ENCODE measurements at places on chromosomes 11 and 22.

- no peak for DNase-seq
Measured at GRCh38 chr11:77046060-77046501, 11.9 kb downstream of the B3GNT6 start.

DNA sequence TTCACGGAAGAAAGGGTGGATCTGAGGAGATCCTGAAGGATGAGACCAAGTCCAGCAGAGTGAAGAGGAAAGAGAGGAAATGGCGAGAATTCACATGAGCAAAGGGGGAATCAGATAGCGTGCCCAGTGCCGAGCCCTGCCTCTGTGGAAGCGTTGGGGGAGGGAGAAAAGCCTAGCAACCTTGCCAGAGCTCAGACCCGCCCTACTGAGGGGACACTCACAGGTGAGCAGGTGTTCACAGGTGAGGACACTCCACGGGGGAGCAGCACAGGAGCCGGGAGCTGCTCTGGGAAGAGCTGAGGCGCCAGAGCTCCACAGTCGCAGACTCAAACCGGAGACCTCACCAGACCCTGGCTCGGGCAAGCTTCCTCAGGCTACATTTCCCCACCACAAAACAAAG, 56.2 kb downstream of the MICAL3 start:
- no peak for DNase-seq

GRCh38 chr11:15158351-15159015, 43.8 kb downstream of the INSC start:
- DNase-seq, result no peak

- no peak for DNase-seq
Measured at GRCh38 chr22:17242641-17243040, 23.4 kb upstream of the ADA2 start.

DNA sequence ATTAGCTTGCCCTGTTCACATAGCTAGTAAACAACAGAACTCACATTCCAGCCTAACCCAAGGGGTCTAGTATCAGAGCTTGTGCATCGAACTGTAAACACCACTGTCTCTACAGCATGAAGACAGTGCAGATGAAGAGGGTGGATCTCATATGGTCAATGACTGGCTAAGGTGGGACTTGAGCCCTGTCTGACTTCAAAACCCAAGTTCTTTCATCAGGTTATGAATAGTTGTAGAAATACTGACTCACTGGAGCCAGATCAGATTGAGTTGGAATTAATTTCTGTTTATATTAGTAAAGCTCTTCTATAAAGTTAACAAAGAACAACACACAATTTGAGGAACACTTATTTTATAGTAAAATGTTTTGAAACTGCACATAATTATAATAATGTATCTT, 161.7 kb upstream of the ARHGAP20 start:
- no peak for DNase-seq

DNA sequence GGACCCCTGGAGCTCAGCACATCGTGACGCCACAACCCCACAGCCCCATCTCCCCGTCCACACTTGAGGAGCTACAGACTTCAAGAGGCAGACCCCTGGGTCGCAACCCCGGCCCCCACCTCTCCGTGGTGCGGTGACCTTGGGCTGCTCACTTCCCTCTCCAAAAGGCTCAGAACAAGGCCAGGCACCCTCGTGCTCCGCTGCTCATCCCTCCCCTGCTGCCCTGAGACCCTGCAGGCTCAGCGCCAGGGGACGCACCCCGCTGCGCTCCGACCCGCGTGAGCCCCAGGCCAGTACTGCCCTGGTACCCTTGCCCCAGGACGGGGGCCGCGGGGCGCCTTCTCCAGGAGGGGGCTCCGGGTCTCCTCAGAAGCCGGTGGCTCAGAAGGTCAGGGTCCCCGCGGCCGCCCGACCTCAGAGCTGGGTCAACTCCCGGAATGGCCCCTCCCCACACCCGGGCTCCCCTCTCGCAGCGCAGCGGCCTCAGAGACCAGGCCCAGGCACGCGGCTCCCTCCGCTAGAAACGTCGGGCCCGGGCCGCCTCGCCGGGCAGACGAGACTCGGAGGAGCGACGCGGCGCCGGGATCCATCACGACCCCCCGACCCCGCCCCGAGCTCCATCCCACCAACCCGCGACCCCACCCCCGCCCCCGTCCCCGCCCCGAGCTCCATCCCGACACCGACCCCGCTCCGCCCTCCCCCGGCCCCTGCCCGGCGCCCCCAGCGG, 563 bp downstream of the GATD1 start:
- DNase-seq, result no peak

DNA sequence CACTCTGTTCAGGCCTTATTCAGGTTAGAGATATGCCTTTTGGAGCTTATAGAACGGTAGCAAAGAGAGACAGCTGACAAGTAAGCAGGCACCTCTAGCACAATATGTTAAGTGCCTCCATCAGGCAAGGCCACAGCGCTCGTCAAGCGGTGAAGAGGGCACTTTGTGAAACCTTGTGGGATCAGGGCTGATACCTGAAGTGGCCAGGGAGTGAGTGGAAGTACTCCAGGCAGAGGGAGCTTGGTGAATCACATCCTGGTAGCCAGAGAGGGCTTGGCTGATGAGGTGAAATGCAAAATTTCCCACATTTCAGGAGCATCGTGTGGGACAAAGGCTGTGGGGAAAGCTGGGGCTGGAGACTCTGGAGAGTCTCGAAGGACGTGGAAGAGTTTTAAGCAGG, 87.4 kb downstream of the PKNOX2 start:
- no peak for DNase-seq

- DNase-seq, result no peak
Measured at GRCh38 chr11:57885298-57886050, 123.9 kb downstream of the CTNND1 start.

GRCh38 chr22:31199187-31199586, 12.9 kb upstream of the LIMK2 start:
- DNase-seq, result no peak

GRCh38 chr11:100866453-100866852, 179.4 kb downstream of the ARHGAP42 start:
- no peak for DNase-seq

- no peak for DNase-seq
Measured at GRCh38 chr11:117700551-117700950, 96.5 kb downstream of the DSCAML1 start.

GRCh38 chr11:2799881-2800654, 85.5 kb downstream of the CDKN1C start:
- DNase-seq, result no peak

- no peak for DNase-seq
Measured at GRCh38 chr11:110380836-110381622, 48.7 kb upstream of the FDX1 start.

DNA sequence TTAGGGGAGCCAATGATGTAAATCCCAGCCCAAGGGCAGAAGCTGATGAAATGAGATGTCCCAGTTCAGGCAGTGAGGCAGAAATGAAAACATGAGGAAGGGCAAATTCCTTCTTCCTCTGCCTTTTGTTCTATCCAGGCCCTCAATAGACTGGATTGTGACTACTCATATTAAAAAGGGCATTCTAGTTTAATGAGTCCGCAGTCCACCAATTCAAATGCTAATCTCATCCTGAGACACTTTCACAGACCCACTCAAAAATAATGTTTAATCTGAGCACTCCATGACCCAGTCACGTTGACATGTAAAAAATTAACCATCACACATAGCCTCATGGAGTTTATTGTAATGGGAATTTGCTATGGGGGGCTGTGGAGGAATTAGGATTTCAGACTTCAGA, 717.9 kb downstream of the OPCML start:
- DNase-seq, result no peak

- no peak for DNase-seq
Measured at GRCh38 chr22:22148905-22149304, 95.7 kb upstream of the VPREB1 start.

DNA sequence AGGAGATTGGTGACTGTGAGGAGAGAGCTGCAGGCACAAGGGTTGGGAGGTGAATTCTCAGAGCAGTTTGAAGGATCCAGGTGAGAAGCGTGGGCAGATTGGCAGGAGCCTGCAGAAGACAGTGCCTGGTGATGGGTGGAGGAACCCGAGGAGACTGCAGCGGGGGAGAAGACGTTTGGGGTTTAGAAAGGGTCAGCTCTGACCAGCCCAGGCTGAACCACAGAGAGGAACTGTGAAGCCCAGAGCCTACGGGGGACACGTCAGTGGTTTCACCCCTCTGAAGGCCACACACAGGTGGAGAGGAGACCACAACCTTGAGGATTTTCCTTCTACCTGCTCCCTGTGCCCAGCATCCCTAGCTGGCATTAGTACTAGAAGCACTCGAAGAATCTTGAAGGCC, 154.8 kb upstream of the TBCEL start:
- DNase-seq, result no peak

GRCh38 chr22:29004647-29005371, 56.8 kb downstream of the C22orf31 start:
- DNase-seq, result peak; percentile 20

DNA sequence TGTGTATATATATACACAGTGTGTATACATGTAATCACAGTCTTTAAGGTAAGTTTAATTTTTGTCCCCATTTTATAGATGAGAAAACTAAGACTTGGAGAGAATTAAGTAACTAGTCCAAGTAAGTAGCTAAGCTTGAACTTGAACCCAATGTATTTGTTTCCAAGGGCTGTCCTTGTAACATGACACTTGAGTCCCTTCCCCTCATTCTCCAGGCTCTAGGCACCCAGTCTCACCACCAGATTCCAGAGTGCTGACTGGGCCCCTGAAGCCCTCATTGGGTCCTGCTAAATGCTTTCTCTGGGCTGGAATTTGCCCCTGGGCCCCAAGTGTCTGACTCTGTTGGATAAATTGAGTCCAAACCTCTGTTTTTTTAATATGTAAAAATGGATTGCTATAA, 45.5 kb downstream of the ADM start:
- no peak for DNase-seq

DNA sequence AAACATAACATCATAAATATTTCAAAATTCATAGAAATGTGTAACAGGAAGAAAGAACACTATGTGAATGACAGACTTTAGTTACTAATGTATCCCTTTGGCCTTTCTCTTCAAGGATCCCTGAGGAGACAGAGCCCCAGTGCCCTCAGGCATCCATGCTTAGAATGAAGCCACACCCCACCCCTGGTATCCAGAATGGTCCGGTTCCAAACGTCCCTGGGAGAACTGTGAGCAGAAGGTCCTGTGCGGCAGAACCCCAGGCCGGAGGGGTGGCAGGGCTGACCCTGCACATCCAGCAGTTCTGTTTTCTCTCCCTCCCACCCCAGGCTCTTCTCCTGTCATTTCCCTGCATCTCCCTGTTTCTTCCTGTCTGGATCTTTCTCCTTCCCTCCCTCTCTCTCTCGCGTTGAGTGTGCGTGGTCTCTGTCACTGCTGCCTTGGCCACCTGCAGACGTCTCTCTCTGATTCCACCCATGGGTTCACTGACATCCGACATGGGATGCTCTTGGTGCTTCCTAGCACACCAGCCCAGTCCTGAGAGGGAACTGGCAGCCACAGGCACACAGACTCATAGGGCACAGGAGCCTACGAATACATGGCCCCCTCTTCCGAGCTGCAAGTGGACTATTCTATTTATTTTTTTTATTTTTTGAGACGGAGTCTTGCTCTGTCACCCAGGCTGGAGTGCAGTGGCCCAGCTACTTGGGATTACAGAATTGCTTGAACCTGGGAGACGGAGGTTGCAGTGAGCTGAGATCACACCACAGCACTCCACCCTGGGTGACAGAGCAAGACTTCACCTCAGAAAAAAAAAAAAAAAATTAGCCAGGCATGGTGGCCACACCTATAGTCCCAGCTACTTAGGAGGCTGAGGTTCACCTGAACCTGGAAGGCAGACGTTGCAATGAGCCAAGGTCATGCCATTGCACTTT, 5.7 kb downstream of the RFPL1 start:
- DNase-seq, result no peak

DNA sequence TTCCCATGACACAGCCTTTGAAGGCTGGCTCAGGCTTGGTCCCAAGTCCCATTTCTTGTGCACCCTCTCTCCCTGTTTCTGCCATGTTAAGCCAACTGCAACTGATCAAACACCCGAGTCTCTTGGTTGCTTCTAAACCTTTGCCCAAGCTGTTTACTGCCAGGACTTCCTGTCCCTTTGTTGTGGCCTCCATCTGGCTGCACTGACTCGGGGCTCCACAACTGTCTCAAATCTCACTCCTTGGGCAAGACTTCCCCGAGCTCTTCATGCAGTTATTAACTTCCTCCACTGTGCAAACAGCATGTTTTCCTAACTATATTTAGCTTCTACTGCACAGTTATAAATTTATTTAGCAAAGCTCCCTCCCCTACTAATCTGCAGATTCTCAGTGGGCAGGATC, 4.3 kb downstream of the VPREB1 start:
- DNase-seq, result no peak

DNA sequence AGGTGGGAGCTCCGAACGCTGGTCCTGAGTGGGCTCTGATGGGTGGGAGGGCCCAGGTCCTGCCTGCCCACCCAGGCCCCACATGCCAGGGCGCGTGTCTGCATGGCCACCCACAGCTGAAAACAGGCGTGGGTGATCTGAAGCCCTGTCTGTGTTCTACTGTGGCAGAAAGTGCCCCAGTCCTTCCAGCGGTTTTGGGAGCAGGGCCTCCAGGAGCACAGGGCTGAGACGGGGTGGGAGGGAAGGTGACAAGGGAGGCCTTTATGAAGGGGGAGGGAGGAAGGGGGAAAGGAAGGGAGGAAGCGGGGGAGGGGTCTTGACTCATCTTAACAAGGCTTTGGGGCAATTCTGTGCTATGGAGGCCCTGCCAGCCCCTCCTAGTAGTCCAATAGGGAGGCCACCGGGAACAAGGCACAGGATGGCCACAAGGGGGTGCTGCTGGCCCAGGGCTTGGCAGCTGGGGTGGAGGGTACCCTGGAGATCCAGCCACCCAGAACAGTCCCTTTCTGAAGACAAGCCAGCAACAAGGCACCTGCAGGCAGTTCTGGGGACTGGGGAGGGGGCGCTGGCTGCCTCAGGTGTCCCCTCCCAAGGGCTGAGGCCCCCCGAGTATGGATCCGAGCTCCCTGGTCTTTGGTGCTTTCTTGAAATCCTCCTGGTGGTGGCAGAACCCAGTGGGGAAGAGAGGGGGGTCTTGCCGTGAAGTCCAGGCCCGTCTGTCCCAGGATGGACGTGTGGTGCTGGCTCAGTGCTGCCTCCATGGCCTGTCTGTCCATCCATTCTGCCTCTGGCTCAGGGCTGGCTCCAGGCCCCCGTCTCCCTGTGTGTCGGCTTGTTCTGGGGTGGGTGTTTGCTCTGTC, 6.3 kb upstream of the FADS3 start:
- peak; percentile 82 for DNase-seq
